ENCODE measurements at places on chromosomes 5 and 9. TPM values are rescaled to one million over a fixed set of nuclear protein-coding genes. Genes with fewer than 3 reads are reported as not detected.

Gene CKMT2
- 0.43 TPM for total RNA-seq

Gene LMX1B
- 1.9 TPM for total RNA-seq

DNA sequence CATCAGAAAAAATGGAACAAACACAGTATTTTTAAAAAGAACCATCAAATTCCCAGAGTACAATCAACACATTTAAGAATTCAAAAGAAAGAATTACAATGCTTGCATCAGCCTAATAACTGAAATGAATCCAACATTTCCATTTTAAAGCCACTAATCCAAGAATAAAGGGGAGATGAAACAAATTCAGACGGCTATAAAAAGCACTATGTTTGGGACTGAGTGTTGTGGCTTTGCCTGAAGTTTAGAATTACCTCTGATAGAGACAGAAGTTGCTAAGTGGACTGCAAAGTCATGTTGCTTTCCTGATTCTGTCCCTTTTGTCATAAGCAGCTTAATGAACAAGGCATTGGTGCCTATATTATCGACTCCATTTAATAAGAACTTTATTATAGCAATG, 135.4 kb upstream of the RGMB start:
- no peak for DNase-seq

GRCh38 chr5:113099822-113100221, 123.2 kb downstream of the DCP2 start:
- DNase-seq: no peak

GRCh38 chr5:128252196-128252595, 168.6 kb downstream of the SLC12A2 start:
- DNase-seq: no peak

DNA sequence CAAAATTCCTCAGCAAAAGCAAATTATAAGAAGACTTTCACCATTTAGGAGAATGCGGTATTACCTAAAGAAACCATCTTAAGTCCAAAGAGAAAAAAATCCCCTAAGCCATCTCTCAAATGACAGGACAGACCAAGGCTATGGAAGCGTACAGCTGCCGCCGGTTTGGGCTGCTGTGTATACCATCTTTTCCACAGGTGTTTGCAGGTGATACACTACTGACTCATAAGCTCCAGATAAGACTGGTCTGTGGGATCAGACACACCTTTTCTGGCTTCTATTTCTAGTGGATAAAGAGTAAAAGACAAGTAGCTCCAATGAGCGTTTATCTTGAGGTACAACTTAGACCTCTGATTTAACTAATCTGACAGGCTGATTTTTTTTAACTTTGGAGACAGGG, 7.7 kb downstream of the CDKN2AIPNL start:
- DNase-seq: no peak

- DNase-seq: no peak
These were observed 97.9 kb downstream of the WDR41 start for GRCh38 chr5:77394064-77394715.

- DNase-seq: no peak
These were observed 83.7 kb upstream of the SMIM15 start for GRCh38 chr5:61245936-61246335.

Gene CCDC107
- 67.6 TPM for total RNA-seq

Gene LHX3
- total RNA-seq: not detected

DNA sequence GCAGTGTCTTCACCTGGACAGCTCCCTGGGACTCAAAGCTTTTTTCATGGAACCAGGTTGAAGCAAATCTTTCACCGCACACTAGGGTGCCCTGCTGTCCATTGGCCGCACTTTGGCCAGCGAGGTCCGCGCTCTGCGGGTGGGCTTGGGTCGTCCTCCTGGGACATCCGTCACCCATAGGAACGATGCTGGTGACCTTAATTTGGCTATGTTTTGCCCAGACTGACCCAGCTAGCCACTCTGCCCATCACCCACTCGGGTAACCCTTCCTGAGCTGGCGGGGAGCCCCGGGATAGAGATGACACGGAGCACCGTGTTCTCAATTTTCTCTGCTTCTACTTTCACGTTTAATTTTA, 25.9 kb downstream of the ZDHHC11B start:
- no peak for DNase-seq

DNA sequence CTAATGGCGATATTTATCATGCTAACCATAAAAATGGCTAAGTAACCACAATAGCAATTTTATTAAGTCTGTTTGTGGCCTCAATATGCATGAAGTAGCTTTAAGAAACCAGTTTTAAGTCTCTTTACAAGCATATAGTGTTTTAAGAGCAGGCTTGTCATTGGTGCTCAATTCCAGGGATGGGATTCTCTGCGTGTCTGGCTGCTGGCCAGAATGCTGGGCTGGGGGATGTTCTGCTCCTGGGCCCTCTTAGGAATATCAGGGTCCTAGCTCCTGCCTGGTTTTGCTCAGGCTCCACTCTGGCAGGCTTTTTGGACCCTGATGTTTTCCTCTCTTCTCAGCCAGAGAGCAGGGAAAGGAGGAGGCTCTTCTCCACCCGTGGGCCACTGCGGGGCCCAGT, 127.2 kb downstream of the PDE8B start:
- DNase-seq: no peak

- DNase-seq: no peak
These were observed 81.7 kb upstream of the ZBTB43 start for GRCh38 chr9:126722922-126723806.

DNA sequence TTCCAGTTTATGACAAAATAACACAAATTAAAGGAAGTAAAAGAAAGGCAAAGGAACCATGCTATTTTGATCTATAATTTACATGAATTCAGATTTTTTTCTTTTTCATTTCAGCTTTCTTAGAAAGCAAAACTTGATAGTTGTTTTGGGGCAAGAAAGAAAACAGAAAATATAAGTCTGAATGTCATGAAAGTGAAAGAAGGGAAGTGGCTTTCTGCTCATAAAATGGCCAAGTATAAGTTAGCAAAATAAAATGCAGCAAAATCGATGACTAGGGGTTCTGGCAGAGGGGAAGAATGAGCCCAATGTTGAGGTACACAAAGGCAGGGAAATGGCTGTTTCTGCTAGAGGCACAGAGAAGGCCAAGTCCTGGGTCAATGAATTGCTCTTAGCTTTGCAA, 3.0 kb upstream of the IFNW1 start:
- DNase-seq: no peak

DNA sequence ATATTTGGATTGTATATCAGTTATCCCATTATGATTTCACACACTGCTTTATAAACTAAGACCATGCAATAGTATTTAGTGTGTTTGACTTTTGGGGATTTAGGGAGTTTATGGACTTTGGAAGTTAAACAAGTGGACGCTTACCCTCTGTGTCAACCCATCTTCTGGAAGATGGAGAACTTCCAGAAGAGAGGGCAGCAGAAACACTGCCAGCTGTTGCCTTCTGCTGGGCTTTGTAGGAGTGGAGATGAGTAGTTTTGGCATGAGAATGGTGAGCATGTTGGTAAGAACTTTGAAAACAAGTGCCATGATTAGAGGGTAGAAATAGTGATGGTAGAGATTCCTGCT, 2.2 kb downstream of the DNAJC25 start:
- no peak for DNase-seq

Gene ADGRV1
- 6.9 TPM for total RNA-seq

Gene TSLP
- total RNA-seq: not detected
